ENCODE measurements at places on chromosomes 1 and 21.

DNA sequence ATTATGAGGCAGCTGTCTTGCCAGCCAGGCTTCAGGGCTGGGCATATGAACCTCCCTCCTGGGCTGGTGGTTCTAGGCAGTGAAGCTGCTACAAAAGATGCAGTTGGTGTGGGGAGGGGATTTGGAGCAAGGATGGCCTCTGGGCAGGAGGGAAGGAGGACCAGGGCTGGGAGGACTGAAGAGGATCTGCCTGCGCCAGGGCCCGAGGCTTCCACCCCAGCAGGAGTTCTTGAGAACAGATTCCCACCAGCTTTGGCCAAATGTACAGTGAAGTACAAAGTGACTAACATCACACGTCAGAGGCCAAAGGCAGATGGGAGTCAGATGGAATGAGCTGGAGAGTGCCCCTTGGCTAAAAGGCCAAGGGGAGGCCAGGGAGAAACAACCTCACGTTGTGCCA lies 62.4 kb downstream of the DDX20 start:
- DNase-seq = no peak

- DNase-seq = no peak
Measured at GRCh38 chr1:14875524-14876509, 277.3 kb downstream of the KAZN start.

DNA sequence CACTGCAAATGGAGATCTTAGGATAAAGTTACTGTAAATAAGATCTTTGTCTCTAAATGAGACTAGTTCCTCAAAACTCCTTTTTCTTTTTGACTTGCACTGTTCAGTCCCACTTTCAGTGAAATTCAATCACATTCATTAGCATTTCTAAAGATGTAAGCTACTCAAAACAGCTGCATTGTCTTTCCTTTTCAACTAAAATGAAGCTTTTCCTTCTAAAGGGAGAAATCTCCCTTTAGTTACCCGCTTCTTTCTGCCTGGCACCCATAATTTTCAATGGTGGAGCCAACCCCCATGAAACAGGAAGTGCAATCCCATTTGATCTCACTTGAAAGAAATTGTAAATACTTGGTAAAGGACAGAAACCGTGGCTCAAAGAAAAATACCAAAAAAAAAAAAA lies 387.4 kb upstream of the PKN2 start:
- no peak for DNase-seq

GRCh38 chr1:73676186-73676585 lies 521.8 kb downstream of the LRRIQ3 start:
- DNase-seq = no peak

DNA sequence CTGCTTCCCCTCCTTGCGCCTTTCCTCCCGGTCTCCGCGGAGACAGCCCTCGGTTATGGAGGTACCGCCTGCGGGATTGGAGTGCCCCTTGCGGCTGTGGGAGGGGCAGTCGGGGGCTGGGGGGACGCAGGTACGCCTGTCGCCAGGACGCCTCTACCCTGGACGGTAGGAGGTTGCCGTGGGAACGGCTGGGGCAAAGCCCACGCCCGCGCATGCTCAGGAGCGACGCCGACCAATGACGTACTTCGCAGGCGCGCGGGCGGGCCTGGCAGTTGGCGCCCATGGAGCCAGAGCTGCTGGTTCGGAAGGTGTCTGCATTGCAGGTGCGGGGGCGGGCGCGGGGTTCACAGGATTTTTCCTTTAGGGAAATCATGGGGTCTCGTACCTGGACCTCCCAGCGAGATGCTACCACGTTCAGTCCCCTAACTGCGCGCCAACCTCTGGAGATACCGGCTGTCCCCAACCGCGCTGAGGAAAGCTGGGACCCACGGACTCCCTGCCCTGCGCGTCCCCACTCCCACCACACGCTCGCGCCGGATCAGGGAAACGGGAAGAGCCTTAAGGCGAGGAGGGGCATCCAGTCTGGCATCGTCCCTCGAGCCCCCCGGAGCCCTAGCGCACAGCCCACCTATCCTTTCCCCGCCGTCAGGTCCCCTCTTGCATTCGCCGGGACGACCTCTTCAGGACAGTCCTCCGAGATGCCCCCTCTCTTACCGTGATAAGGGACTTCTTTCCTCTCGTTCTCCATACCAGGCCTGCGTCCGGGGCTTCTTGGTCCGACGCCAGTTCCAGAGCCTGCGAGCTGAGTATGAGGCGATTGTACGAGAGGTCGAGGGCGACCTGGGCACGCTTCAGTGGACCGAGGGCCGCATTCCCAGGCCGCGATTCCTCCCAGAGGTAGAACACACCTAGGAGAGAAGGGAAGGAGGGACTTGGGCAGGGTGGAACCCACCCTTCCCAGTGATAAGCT lies at the start of gene IQCC:
Gene IQCC, plus strand, starts transcription at position 271 of the 970 bp plus-strand sequence. Its CDS starts 11 bp downstream, at position 282.
- DNase-seq = peak; percentile 87

- DNase-seq = no peak
Measured at GRCh38 chr1:185453496-185454192, 136.6 kb upstream of the IVNS1ABP start.

- DNase-seq = no peak
Measured at GRCh38 chr1:76006234-76006633, 68.3 kb upstream of the ST6GALNAC3 start.

GRCh38 chr1:162740755-162741154 lies 49.7 kb upstream of the HSD17B7 start:
- DNase-seq = no peak

DNA sequence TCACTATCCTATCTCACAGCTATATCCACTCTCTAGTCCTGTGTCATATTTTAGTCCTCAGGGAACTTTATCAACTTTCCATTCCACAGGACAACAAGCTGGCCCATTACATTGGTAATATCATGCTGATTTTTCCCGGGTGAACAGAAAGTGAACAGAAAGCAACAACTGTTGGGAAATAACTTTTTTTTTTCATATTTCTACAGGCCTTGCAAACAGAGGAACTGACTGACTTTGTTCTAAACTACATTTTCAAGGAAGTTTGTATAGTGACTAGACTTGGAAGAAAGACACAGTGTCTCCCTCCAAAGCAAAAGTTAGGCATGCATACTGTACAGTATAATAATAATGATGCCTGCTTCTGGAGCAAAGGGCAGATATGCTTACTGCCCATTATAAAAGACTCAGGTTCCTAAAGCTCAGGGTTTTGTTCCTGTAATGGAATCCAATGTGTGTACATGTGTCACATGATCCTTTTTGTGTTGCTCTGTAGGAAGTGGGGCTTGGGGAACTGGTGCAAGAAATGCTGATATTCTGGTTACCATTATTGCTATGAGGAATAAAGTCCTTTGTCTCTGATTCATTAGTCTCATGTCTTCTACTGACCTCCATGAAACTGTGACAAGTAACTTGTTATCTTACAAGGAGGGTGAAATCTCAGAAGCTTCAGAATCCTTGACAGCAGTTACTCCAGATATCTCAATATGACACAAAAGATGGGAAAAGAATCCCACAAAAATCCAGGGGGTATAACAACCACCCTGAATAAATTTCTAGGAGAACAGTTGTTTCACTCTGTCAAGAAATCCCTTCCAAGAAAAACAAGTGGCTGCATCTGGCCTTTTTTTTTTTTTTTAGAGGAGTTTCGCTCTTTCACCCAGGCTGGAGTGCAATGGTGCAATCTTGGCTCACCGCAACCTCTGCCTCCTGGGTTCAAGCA lies 17.7 kb upstream of the NTPCR start:
- DNase-seq = no peak

DNA sequence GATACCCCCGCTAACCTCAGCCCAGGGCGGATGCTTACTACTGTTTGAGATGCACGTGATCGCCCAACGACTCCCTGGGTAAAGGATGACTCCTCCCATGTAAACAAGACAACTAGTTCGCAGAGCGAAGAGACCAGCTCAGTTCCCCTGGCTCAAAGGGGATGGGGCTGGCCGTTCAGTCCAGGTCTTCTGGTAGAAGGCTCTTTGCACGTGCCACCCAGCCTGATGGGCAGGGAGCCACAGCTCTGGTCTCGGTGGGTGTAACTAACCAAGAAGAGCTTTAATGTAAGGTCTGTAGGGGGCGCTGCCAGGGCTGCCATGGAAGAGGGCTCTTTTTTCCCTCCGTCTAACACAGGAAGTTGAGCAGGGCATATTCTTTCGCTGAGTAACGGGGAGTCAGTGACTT lies 49.4 kb upstream of the PARP1 start:
- no peak for DNase-seq

Data from GM06990 (cell line).